ENCODE measurements at places on chromosomes 1 and 21.

GRCh38 chr1:88462096-88462487, 222.0 kb upstream of the PKN2 start:
- no peak for DNase-seq

DNA sequence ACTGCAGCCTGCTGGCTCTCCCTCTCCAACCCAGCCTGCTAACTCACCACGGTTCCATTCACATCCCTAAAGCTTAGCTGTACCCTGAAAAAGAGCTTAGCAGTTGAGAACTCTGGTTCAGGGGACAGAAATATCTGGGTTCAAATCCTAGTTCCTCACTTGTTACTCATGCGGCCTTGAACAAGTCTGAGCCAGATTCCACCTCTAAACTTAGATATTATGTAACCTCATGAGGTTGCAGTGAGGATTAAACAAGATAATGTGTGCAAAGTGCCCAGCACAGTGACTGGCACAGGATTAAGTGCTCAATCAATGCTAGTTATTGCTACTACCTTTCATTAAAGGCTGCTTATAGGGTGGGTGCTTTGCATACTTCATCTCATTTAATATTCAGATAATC, 41.3 kb upstream of the DHCR24 start:
- no peak for DNase-seq

DNA sequence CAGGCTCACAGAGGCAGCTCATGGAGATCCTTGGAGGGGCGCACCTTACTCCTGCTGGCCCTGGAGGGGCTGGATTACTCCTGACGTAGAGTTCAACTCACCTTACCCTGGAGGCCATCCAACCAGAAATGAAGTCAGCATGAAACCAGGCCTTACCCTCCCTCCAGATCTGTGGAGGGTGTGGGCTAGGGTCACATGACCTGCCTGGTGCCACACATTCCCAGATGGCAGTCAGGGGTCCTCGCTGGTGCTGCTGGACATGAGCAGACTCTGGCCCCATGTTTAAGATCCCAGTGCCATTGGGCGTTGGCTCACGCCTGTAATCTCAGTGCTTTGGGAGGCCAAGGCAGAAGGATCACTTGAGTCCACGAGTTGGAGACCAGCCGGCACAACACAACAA, 4.5 kb downstream of the C21orf58 start:
- no peak for DNase-seq

- DNase-seq, result no peak
Measured at GRCh38 chr1:119882132-119883049, 13.9 kb downstream of the ADAM30 start.

- DNase-seq, result no peak
Measured at GRCh38 chr1:23356471-23357137, 12.5 kb upstream of the HNRNPR start.

GRCh38 chr1:16017461-16018303, at the start of gene HSPB7:
Gene HSPB7, minus strand, starts transcription at chr1:16018043. Its CDS starts 80 bp downstream, at chr1:16017963.
- DNase-seq, result peak; percentile 90

- no peak for DNase-seq
Measured at GRCh38 chr1:41370756-41371420, 9.7 kb downstream of the FOXO6 start.

DNA sequence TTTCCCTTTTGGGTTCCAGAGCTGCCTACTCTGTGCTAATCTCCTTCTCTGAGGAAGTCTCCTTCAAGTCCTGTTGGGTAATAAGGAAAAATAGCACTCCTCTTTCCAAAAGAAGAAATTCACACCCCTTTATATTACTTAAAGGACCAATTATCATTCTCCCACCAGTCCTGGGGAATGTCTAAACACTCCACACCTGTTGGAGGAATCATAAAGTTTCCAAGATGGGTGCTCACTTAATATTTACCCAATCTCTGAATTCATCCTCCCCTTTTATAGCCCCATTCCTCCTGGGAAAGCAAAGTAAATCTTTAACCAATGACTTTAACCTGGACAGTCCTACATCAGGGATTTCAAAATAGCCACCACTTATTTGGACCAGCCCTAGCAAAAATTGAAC, 873.1 kb downstream of the KCNT2 start:
- no peak for DNase-seq

- no peak for DNase-seq
Measured at GRCh38 chr1:33260439-33260838, 4.1 kb downstream of the ZNF362 start.

- DNase-seq, result no peak
Measured at GRCh38 chr1:22259551-22260282, 116.8 kb upstream of the WNT4 start.

DNA sequence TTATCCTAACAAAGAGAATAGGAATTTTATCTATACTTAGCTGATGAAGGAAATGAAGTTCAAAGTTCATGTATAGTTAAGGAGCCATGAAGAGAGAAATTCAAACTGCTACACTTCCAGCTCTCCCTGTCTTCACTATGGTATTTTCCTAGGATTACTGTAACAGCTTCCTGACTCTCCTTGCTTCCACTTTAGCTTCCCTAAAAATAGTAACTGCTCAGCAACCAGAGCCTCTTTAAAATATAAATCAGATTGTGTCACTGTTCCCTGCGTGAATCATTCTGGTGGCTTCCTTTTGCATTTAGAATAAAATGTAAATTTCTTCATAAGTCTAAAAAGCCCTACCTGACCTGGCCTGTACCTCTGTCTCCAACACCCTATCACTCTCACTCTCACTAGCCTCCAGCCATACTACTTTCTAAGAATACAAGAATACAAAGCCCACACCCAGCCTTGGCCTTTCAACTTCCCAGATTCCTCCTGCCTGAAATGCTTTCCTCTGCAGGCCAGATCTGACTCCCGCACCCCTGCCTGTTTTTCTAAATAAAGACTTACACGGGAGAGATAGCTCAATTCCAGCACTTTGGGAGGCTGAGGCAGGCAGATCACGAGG, 30.5 kb downstream of the OR10J1 start:
- no peak for DNase-seq

GRCh38 chr1:234854645-234855039, 244.7 kb upstream of the IRF2BP2 start:
- no peak for DNase-seq

- no peak for DNase-seq
Measured at GRCh38 chr1:216183454-216183853, 239.8 kb downstream of the USH2A start.

- no peak for DNase-seq
Measured at GRCh38 chr1:223533708-223534107, 131.8 kb downstream of the CAPN8 start.

- no peak for DNase-seq
Measured at GRCh38 chr1:56068210-56068609, 511.2 kb downstream of the PLPP3 start.

- DNase-seq, result no peak
Measured at GRCh38 chr1:93591676-93592550, 89.7 kb downstream of the BCAR3 start.

DNA sequence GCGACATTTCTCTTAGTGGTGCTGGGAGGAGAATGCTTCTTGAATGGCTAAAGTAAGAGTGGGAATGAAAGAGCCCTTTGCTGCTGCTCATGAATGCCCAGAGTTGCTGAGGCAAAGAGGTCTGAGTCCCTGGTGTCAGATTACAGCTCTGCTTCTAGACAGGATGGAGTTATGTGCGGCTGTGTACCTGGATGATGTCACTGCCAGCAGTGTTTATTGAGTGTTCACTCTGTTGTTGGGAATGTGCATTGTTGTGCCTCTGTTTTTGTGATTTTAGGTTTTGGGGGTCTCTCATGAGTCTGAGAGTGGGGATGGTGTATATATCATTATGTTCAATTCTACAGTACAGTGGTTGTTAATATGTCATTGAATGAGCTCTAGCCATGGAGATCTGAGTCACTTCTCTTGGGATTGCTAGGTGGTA, 2.7 kb downstream of the CDC14A start:
- no peak for DNase-seq

GRCh38 chr1:63600248-63600647, 7.0 kb downstream of the PGM1 start:
- DNase-seq, result no peak

GRCh38 chr1:15997637-15998280, 6.3 kb upstream of the SRARP start:
- no peak for DNase-seq

- DNase-seq, result no peak
Measured at GRCh38 chr1:9009438-9010370, 16.5 kb downstream of the SLC2A7 start.

GRCh38 chr1:22141554-22142314, 1.2 kb downstream of the WNT4 start:
- no peak for DNase-seq

- DNase-seq, result no peak
Measured at GRCh38 chr1:209838537-209838936, 10.8 kb downstream of the UTP25 start.

- no peak for DNase-seq
Measured at GRCh38 chr21:17725339-17725738, 93.8 kb downstream of the C21orf91 start.

- peak; percentile 40 for DNase-seq
Measured at GRCh38 chr1:27116232-27116631, 38.7 kb downstream of the SLC9A1 start.

- no peak for DNase-seq
Measured at GRCh38 chr1:151635479-151636072, 23.7 kb downstream of the SNX27 start.

DNA sequence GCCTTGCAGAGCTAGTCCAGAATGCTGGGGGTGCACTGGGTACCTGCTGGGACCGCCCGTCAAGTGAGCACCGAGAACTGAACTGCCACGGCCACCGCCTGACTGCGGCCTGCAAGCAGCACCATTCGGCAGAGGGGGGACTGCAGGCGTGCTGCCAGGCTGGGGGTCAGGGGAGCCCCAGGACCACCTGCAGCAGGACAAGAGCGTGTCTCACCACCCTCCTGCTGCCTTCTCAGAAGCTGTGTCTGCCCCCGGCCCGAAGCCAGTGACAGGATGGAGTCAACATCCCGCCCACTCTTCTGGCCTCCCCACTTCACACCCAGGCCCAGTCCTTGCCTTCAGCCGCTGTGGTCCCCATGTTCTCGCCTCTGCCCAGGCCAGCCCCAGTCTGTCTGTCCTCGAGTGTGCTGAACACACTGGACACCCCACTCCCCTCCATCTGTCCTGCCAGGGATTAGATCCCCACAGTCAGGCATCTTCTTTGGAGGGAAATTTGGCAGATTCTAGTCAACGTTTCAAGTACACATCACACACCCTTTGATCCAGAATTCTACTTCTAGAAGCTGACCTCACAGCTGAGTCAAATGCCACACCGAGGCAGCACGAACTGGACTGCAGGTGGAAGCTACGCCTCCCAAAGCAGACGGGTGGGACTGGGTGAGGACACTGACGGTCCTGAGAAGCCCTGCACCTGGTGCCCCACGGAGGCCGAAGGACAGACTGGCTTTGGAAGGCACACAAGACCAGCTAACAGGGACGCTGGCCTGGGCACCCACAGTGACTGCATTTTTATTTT, 26.0 kb downstream of the PTTG1IP start:
- DNase-seq, result no peak

GRCh38 chr1:7552402-7552801, 218.7 kb upstream of the VAMP3 start:
- DNase-seq, result no peak

GRCh38 chr1:109668123-109668775, 392 bp downstream of the GSTM2 start:
- DNase-seq, result no peak

Measured in left ventricle myocardium inferior (tissue), 1 donor.